Stimulated activated naive CD8-positive, alpha-beta T cell treated with anti-CD3 and anti-CD28 coated beads, Interleukin-15, amount 100 ng/mL, for 72 hours (primary cell): ENCODE measurements at places on chromosomes 16 and 17.

DNA sequence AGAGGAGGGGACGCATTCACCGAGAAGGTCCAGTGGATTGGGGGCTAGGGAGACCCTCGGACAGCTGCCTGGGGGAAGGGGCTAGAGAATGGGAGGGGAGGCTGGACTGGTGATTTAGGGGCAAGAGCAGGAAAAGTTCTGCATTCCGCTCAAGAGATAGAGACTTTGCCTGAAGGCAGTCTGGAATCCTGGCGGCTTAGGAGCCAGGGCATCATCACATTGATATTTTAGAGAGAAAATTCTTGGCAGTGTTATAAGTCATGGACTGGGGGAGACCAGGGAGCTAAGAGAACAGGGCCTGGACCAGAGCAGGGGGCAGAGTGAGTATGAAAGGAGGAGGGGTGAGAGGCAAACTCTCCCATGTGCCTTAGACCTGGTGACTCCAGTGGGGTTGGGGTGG is 35.8 kb downstream of the MSI2 start:
- DNase-seq, result no peak

DNA sequence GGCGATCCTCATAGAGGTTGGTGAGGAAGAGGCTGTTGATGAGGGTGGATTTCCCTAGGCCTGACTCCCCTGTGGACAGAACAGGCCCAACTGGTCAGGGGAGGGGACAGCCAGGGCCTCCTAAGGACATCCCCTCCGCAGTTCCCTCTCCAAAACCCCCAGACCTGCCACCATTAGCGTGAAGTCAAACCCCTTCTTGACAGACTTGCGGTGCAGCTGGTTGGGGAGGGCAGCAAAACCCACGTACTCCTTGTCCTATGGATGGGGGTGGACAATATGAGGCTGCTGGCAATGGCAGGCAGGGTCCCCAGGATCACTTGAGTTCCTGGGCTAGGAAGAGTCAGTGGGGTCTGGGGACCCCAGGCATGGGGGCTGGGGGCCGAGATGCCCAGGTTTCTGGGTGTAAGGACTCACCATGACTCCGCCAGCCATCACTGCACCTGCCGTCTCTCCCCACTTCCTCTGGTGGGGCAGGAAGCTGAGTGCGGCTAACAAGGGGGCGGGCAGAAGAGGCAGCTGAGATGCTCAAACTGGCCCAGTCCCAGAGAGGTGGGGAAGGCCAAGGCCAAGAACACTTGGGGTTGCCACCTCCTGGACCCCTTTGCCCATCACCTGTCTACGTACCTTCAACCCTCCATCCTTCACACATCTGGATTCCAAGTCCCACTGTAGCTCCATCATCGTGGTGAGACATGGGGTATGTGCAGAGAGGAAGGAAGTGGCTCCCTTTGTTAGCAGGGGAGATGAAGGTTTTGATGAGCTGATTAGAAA is at the start of gene SEPTIN1:
Gene SEPTIN1 (minus strand): TSS at position 451 of the 771 bp plus-strand sequence. CDS start 19 bp downstream, at position 432.
- DNase-seq, result peak; percentile 68

- no peak for DNase-seq
Observed at GRCh38 chr17:67051155-67051538, 6.8 kb downstream of the CACNG1 start.

DNA sequence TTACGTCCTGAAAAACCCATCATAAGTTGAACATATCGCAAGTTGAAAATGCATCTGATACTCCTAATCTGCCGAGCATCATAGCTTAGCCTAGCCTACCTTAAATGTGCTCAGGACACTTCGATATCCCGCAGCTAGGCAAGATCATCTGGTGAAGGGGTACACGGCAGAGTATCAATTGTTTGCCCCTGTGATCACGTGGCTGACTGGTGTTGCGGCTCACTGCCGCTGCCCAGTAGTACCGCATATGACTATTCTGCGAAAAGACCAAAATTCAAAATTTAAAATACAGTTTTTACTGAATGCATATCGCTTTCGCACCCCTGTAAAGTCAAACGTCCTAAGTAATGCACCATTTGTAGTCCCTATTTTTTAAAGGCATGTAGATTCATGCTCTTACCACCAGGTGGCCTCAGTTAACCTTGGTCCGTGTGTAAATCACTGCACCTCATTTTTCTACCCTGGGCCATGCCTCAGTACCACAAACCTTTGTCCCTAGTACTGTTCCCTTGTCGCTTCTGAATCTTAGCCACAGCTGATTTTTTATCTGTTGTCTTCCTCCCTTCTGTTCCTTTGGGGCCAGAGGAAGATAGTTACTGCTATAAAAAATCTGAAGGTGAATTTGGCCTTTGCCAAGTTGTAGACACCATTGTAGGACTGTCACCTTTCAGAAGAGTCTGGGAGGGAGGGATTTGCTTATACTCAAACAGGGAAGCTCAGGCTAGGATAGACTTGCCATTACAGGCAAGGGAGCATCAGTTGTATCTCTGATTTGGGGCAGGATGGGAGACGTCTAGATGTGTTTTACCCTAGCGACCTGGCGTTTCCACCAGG is 34.4 kb downstream of the WWP2 start:
- DNase-seq, result peak; percentile 15
